Naive thymus-derived CD4-positive, alpha-beta T cell (primary cell): ENCODE measurements at places on chromosomes 5 and 9. TPM values are rescaled to one million over a fixed set of nuclear protein-coding genes. Genes with fewer than 3 reads are reported as not detected.

DNA sequence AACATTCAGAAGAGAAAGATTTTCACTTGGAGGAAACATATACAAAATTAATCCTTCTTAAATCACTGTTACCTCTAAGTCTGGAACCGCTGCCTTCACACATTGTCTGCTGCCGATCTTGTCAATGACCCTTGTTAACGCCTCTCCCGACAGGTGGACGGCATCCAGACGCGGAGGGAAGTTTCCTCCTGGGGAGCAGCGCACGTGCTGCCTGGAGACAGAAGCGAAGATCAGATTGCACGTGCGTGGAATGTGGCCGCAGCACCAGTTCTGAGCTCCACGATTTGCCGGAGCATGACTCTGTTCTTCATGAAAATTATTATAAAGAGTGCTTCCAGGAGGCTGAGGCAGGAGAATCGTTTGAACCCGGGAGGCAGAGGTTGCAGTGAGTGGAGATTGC is 183.6 kb upstream of the IRX4 start:
- no peak for DNase-seq

GRCh38 chr5:113242481-113243348 is 192.1 kb downstream of the TSSK1B start:
- no peak for DNase-seq

Gene SLC46A2
- not detected in 2 replicates for total RNA-seq

- no peak for DNase-seq
These were observed 246.5 kb downstream of the SYK start for GRCh38 chr9:91047993-91048607.

DNA sequence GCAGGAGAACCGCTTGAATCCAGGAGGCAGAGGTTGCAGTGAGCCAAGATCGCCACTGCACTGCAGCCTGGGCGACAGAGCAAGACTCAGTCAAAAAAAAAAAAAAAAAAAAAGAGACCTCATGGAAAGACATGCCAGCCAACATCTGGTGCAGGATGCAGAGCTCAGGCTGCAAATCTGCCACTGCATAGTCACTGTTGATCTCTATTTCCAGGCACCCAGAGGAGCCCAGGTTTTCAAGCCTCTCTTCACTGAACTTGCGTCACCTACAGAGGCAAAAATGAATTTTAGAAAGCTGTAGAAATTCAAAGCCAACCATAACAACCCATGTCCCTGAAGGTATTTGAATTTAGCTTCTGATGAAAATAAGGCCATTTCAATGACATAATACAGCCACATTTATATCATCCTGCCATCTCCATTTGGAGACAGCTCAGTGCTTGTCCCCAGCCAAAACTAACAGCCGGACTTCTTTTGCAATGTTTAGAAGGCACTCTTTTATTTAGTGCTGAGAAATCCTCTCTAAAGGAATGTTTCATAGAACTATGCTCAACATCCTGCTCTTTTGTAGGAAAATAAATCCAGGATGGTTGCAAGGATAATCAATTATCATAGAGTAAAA is 113.3 kb downstream of the SNX18 start:
- DNase-seq: no peak

- DNase-seq: no peak
These were observed 6.0 kb upstream of the IRX4 start for GRCh38 chr5:1888541-1889251.

Gene SPZ1
- not detected for total RNA-seq

- no peak for DNase-seq
These were observed 102.8 kb upstream of the IFNE start for GRCh38 chr9:21584890-21585289.

GRCh38 chr9:21711504-21711903 is 90.9 kb upstream of the MTAP start:
- no peak for DNase-seq

Gene TPPP
- 3.4 TPM for total RNA-seq

GRCh38 chr9:128057724-128058409 is 9.3 kb downstream of the NAIF1 start:
- no peak for DNase-seq

DNA sequence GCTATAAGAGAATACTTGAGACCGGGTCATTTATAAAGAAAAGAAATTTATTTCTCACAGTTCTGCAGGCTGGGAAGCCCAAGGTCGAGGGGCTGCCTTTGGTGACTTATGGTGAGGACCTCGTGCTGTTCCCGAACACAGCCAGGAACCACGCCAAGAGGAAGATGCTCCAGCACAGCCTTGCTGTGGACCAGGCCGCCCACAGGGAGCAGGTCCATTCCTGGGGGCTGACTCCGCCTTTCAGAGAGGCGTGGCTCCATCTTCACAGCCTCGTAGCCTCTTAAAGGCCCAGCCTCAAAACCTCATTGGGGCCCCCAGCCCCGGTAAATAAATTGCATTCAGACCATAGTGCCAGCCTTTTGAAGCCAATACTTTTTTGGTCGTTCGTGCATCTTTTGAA is 93.5 kb upstream of the CACNA1B start:
- no peak for DNase-seq

- DNase-seq: no peak
These were observed 63.0 kb upstream of the BASP1 start for GRCh38 chr5:17154211-17154996.

Gene SPATA31C2
- total RNA-seq: not detected

Gene NR6A1
- total RNA-seq: 0.21 TPM

Gene SLC34A3
- not detected for total RNA-seq

DNA sequence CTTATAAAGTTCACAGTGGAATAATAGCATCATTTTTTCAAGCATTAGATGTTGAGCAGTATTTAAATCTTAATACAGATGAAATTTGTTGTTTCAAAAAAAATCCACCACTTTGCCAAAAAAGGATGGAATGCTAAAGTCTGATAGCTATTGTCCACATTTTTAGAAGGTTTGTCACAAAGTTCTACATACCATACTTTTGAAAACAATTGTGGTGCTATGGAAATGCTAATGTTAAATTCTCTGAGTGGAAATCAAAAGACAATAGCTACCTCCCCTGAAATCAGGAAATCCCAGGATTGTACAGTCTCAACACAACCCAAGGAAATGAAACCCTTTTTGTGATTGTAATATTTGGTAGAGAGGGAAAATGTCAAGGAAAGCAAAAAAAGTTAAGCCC is 19.3 kb upstream of the GRAMD2B start:
- DNase-seq: no peak

DNA sequence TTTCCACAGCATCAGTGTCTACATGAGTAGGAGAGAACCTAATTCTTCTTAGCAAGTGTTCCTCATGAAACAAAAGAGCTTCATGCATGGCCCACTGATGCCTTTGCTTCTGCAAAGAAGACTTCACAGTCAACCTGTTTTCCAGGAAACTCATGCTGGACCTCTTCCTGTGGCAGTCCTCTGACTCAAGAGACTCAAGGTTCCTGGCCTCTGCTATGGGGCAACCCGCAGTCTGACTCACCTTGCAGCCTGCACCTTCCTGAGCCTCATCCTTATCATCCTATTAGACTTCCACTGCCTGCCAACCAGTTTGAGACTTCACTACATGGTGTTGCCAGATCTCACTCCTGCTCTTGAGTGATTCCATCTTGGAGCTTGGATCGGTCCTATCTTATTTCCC is 17.6 kb upstream of the AGGF1 start:
- DNase-seq: no peak

- no peak for DNase-seq
These were observed 59.7 kb downstream of the ABCA1 start for GRCh38 chr9:104868303-104868686.

- no peak for DNase-seq
These were observed 2.9 kb downstream of the RPS23 start for GRCh38 chr5:82275216-82275664.

Gene LMAN2
- 102 TPM for total RNA-seq

Gene TMEM215
- total RNA-seq: not detected

Gene VDAC1
- total RNA-seq: 253 and 259 TPM in 2 replicates

DNA sequence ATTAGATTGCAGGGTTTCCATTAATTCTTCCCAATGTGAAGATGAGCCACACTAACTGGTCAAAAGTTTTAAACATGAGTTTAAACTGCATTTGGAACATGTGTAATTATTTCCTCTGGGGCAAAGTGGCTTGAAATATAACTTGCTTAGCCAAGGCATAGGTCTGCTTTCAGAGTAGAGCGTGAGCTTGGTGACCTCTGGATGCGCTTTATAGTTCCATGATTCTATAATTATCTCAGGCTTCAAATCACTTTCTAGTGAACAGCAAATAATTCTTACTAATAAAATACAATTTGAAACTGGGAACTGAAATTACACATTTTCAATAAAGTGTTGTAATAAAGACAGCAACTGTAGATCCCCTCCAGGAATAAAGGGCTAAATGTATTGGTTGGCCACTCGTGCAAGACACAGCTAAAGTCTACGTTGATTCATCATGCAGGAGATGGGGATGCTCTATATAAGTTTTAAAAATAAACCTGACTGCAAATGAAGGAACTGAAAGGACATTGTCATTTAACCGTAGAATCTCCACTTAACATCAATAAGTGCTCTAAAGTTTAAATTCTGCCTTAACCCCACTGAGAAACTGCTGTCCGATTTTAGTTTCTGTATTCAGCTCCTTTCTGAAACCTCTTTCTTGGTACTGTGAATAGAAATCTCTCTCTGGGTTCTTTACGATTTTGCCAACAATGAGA is 460.0 kb downstream of the PSAT1 start:
- DNase-seq: no peak

DNA sequence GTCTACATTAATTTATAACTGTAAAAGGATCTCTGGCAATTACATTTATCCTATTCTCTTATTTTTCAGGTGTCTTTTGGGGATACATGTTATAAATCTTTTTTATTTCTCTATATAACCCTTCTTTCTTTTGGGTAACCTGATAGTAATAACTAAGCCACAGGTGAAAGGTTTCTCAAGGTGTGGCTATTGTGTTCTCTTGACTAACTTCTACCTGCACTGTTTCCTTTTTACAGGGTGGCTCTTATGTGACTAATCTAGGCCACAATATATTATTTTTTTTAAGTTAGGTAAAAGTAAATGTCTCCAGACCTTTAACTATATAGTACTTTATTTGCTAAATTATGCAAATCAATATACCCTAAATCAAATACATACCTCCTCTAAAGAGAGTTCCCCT is 193.2 kb downstream of the EFNA5 start:
- DNase-seq: no peak

Gene EFNA5
- 0.54 TPM for total RNA-seq

Gene FAXDC2
- not detected for total RNA-seq

DNA sequence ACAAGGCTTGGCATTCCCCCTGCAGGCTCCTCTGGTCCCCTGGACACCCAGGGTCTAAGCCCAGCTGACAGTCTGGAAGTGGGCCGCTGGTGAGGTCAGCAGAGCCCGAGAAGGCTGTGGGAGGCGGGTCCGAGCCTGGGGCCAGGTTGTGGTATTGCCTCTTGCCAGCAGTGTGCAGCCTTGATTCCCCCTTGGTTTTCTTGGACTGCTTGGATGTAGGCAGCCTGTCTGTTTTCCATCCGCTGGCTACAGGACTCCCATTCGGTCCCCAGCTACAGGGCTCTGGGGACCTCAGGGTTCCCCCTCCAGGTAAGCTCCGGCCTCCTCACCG is 1.6 kb downstream of the AIF1L start:
- DNase-seq: no peak

Gene HAPLN1
- total RNA-seq: not detected

Gene CLINT1
- total RNA-seq: 94.2 TPM

Gene IL5
- not detected for total RNA-seq

GRCh38 chr9:126335837-126336735 is 9.5 kb downstream of the MVB12B start:
- no peak for DNase-seq

DNA sequence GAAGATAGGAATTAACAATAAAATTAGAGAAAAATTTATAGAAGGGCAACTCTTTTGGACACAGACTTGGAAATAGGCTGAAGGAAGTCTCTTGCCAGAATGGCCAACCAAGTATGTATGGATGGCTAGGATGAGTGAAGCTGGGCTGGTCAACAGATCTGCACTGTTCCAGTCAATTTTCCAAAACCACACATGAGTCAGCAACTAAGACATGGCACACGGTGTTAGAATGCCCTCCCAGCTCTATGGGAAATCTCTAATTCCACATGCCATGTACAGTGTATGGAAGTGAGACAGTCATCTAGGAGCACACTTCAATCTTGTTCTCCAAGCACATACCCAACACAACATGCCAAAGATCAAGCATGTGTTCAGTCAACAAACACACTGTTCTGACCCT is 129.6 kb downstream of the GLIS3 start:
- DNase-seq: no peak

DNA sequence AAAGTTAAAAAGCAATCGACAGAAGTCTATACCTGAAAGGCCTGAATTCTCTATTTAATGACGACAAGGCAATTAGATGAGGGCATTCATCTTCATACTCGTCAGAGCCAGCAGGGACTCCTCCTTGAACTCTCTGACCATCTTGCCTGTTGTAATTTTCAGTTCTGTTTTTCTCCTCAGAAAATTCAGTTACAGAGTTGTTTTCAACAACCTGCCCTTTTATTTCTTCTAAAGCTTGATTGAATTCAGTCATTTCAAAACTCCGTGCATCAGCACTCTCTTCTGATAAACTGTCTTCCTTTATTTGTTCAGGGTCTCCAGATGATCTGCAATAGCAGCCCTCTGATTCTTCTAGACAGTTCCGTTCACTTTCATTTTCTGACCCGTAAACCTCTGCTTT is 15.6 kb downstream of the RIOK2 start:
- no peak for DNase-seq

Gene CA9
- not detected for total RNA-seq

DNA sequence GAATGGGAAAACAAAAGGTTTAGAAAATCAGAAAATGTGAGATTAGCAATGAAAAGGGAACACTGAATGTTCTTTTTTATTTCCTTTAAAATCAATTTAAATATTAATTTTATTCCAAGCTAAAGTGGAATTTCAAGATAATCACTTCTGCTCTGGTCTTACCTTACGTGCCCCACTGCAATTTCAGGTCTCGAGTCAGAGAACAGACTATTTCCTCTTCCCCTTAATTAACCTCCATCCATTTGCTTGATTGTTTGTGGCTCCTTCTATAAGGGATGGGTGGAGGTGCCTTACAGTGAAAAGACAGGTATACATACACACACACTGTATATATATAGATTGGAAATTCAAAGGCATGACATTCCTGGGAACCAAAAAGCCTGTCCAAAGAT is 137.1 kb downstream of the SUSD1 start:
- DNase-seq: no peak

Gene PCDHB3
- total RNA-seq: not detected in 2 replicates

DNA sequence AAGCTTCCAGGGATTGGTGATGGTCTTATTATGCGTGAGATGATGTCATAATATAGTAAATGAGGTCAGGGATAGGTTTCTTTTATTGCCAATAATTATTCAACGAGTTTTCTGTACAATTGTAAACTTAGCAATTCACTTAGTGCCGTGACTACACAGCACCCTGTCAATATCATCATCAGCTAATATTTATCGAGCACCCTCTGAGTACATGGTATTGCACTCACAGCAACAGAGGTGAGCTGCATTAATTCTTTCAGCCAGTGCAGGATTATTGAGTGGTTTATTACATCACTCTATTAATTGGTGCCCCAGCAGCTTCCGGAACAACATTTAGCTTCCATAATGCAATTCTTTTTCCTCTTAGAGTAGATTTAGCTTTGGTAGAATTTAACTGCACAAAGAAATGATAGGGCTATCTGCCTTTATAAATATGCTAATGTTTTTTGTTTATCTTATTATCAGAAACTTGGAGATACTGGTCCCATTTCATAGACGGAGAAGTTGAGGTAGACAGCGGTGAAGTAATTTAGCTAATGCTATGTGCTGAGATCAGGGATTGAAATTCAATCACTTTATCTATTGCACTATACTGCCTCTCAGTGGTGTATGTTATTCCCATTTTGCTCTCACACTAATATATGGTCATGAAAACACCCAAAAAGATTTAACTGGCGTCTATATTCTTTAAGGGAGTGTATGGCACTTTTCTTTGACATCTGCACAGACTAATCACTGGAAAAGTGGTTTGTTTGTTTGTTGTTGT is 726.1 kb upstream of the WWC1 start:
- no peak for DNase-seq
